Foreskin keratinocyte (primary cell): ENCODE measurements at places on chromosomes 4 and X.

DNA sequence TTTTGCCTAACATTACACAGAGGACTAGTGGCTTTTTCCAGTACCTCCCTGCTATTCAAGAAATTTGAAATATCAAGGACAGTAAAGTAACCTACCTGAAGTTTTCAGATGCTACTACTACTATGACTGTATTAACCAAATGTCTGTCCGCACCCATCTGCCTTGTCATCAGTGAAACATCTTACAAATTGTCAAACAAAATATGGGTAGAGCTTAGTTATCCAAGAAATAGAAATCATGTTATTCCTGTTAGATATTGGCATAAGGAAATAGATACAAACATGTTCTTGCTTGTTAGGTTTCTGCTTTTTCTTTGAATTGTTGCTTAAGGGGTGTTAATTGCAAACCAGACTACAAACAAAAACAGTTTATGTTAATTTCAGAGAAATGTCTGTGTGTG lies 63.9 kb downstream of the PLS3 start:
- peak; percentile 47 for DNase-seq

DNA sequence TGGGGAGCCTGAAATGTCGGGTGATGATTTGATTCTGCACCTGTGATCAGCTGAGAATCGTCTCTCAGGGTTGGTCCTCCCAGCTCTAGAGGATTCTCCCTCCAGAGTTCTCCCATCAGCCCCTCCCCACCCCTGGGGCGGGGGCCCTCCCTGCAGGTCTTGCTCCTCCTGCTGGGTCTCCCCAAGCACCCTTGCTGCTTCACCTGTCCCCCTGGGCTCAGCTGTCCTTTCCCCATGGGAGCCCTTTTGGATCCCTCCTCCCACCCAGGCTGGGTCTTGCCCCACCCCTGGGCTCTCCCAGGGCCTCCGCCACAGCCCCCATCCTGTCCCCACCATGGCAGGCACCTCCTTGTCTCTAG lies 22.2 kb downstream of the PSAPL1 start:
- DNase-seq = no peak

- DNase-seq = peak; percentile 13
These were observed 16.2 kb upstream of the SYTL4 start for GRCh38 chrX:100748108-100748507.

GRCh38 chr4:2617955-2618354 lies 81.5 kb downstream of the FAM193A start:
- no peak for DNase-seq
